ENCODE measurements at places on chromosomes 4 and X. TPM values are rescaled to one million over a fixed set of nuclear protein-coding genes. Genes with fewer than 3 reads are reported as not detected.
A peak's percentile ranks its signal among the peaks of the same experiment; 100 is the strongest.

DNA sequence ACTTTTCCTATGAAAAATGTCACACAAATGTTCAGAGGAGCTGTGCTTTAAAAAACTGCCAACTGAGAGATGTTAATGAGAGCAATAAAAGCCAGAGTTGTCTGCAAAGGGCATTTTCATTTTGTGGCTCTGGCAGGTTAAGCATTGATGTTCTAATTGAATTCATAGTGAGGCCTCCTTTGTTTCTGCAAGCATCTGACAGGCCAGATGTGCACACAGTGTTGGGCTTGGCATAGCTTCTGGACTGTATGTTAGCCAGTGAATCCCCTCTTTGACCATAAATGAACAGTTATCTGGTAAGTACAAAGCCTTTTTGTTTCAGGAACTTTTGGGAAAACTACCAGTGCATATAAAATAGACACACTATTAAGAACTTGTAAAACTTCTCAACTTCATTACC lies 81.9 kb downstream of the JADE3 start:
- DNase-seq, result no peak
- no peak overlapping the region for H3K27ac ChIP-seq
- no peaks in the 10 kb centered on the region for H3K27me3 ChIP-seq
- no peaks in the 10 kb centered on the region for H3K4me1 ChIP-seq
- H3K4me3 ChIP-seq, result no peak overlapping the region

DNA sequence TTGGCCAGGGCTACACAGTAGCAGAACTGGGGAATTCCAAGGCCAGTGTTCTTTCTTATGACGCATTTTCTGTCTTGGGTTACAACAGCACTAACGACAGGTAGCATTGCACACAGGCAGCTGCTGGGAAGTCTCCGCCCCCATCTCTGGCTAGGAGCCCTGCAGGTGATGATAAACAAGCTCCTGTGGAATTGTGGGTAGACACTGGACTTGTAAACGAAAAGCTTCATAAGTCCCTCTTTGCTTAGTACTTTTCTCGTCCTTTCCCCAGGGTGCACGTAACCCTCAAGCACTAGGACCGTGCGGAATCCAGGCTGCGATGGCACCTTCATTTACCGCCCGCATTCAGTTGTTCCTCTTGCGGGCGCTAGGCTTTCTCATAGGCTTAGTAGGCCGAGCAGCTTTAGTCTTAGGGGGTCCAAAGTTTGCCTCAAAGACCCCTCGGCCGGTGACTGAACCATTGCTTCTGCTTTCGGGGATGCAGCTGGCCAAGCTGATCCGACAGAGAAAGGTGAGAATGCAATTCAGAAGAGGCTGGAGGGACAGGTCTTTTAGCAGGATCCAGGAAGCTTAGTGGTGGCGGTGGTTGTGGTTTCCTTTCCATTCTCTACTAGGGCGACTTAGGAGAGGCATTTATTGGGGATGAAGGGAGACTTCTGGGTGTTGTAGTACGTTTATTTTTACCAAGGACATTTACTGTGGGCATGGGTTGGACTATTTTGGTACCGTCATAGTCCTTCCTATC lies at the start of gene FAAH2:
FAAH2 (plus strand) TSS at position 200 of the 745 bp plus-strand sequence; CDS start at position 320, 120 bp downstream.
- H3K4me3 ChIP-seq, result peak within 1 kb of the TSS; percentile 79
- no peaks in the 10 kb centered on the region for H3K36me3 ChIP-seq
- H3K27ac ChIP-seq, result peak within 1 kb of the TSS; percentile 67
- peak; percentile 55 for DNase-seq
- H3K27me3 ChIP-seq, result no peaks in the 10 kb centered on the region

GRCh38 chrX:42129022-42129940 lies 205.9 kb upstream of the CASK start:
- peaks cover 18% of the 10 kb centered on the region for H3K36me3 ChIP-seq
- DNase-seq, result no peak
- peaks cover 52% of the 10 kb centered on the region for H3K4me1 ChIP-seq
- no peak overlapping the region for H3K4me3 ChIP-seq

- no peaks in the 10 kb centered on the region for H3K4me1 ChIP-seq
- no peak for DNase-seq
- H3K27ac ChIP-seq, result no peak overlapping the region
These were observed 556.9 kb upstream of the SLIT2 start for GRCh38 chr4:19694812-19695211.

DNA sequence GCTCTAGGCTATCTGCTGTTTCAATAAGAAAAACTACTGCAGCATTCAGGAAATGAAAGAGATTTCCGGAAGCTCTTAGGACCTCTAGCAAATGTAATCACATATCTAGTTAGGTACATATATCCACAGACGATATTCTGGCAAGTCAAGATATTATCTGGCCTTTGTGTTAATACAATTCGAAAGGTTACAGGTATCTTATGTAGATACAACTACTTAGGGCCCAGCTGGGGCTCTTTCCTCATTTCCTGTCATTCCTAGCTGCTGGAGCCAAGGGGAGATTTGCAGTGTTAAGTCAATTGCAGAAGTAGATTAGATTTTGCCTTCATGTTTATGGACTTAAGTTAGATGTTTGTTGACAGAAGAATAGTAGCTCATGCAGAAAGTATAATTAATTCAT lies 299.5 kb downstream of the ARHGAP24 start:
- H3K36me3 ChIP-seq, result no peaks in the 10 kb centered on the region
- H3K4me1 ChIP-seq, result no peaks in the 10 kb centered on the region
- H3K27ac ChIP-seq, result no peak overlapping the region
- no peak for DNase-seq
- no peak overlapping the region for H3K4me3 ChIP-seq
- H3K27me3 ChIP-seq, result no peaks in the 10 kb centered on the region

DNA sequence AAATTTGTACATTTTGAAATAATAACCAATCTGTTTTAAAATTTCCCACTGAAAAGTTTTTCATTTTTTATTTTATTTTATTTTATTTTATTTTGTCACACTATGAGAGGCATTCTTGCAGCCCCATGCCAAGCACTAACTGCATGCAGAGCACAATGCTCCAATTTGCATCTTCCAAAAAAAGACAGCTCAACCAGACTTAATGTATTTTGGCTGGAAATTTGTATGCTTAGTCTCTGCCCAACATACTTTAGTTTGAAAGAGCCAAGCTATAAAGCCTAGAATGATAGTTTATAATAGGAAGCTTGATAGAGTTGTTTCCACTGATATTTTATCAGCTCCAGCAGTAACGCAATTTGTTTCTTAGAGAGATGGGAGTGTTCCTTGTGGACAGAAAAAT lies 235.5 kb downstream of the GALNTL6 start:
- DNase-seq, result no peak
- no peaks in the 10 kb centered on the region for H3K4me1 ChIP-seq
- no peaks in the 10 kb centered on the region for H3K27me3 ChIP-seq
- no peaks in the 10 kb centered on the region for H3K36me3 ChIP-seq

GRCh38 chrX:33178218-33178617 lies 33.1 kb downstream of the DMD start:
- no peak overlapping the region for H3K4me3 ChIP-seq
- no peak overlapping the region for H3K27ac ChIP-seq
- H3K27me3 ChIP-seq, result no peaks in the 10 kb centered on the region
- no peaks in the 10 kb centered on the region for H3K36me3 ChIP-seq
- no peaks in the 10 kb centered on the region for H3K4me1 ChIP-seq

- peaks cover 62% of the 10 kb centered on the region for H3K36me3 ChIP-seq
- H3K4me3 ChIP-seq, result no peak overlapping the region
These were observed 29.2 kb downstream of the MAP7D3 start for GRCh38 chrX:136221851-136222513.

DNA sequence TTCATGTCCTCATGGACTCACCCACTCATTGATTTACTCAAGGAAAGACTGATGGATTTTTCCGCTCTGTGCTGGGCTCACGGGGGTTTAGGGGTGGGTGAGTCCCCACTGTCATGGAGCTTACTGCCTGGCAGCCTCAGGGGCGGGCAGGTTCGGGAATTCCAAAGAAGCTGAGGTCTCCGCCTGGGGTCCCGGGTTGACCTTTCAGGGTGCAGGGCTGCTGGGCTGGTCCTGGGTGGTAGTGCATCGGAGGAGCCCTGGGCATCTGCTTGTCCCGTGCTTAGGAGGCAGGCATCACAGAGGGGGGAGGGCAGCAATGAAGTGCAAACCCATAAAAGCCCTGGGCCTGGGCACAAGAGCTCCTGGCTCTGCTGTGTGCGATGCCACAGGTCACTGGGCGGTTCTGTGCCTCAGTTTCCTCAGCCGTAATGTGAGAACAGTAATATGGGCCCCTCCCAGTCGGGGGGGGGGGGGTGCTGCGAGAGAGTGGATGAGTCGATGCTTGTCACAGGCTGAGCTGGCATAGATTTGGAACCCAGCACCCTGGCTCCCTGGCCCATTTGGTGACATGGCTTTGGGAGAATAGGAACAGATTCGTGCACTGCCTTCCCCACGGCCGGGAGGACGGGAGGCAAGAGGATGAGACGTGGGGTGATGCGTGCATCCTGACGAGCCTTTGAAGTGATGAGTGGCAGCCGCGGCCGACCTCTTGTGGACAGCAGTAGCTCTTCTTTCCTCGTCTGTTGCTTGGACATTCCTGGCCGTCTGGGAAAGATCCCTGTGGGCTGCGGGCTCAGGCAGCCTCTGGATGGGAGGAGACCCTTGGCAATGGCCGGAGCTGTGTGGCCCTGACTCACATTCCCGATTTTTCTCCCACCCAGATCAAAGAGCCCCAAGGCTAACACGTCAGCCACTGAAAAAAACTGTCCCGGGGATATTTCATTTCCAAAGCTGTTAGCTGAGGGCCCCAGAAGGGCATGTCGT lies 42.0 kb downstream of the PSAPL1 start:
- DNase-seq, result peak; percentile 13
- H3K36me3 ChIP-seq, result no peaks in the 10 kb centered on the region
- H3K4me1 ChIP-seq, result no peaks in the 10 kb centered on the region
- peaks cover 3% of the 10 kb centered on the region for H3K27me3 ChIP-seq
- H3K4me3 ChIP-seq, result no peak overlapping the region
- H3K27ac ChIP-seq, result no peak overlapping the region

DNA sequence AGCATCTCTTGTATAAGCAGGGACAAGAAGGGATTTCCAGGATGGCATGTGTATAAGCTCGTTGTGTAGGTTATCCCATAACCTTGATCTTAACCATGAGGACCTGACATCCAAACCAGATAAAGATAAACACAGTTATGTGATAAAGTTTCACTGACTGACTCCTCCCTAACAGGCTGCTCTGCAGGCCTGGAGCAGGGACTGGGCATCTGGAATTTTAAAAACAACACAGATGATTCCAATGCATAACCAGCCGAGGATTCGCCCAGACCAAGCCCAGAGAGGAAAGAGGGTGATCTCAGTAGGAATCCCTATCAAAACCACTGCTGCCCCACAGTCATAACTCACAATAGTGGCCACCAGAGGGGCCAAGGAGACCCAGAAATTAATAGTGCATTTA lies 22.7 kb downstream of the KLF3 start:
- H3K36me3 ChIP-seq, result peaks cover 47% of the 10 kb centered on the region
- no peak overlapping the region for H3K4me3 ChIP-seq
- no peak overlapping the region for H3K27ac ChIP-seq

DNA sequence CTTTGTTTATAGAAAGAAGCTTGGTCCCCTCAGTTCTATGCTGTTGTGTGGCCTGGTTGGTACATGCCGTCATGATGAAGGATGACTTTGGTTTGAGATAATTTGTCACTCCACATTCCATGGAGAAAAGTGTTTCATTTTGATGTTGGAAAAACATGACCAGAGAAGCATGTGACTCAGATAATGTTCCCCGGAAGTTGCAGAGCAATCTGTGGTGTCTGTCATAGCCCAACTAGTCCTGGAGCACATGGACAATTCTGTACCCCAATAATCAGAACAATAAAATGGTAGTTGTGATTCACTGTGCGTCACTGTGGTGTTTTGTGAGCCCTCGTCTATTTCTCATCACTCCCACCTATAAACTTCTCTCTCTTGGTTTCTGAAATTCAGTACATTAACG lies 85.1 kb downstream of the PDK3 start:
- DNase-seq, result no peak
- no peak overlapping the region for H3K27ac ChIP-seq
- no peak overlapping the region for H3K4me3 ChIP-seq

- no peaks in the 10 kb centered on the region for H3K4me1 ChIP-seq
- no peaks in the 10 kb centered on the region for H3K27me3 ChIP-seq
- H3K36me3 ChIP-seq, result no peaks in the 10 kb centered on the region
- H3K4me3 ChIP-seq, result no peak overlapping the region
These were observed 43.5 kb upstream of the ZNF518B start for GRCh38 chr4:10500776-10501175.

GRCh38 chr4:23333946-23334878 lies 555.6 kb downstream of the PPARGC1A start:
- no peaks in the 10 kb centered on the region for H3K36me3 ChIP-seq
- peaks cover 22% of the 10 kb centered on the region for H3K4me1 ChIP-seq
- H3K4me3 ChIP-seq, result peak overlapping the region; percentile 2
- peaks cover 2% of the 10 kb centered on the region for H3K27me3 ChIP-seq
- peak; percentile 27 for DNase-seq
- peak overlapping the region; percentile 89 for H3K27ac ChIP-seq

DNA sequence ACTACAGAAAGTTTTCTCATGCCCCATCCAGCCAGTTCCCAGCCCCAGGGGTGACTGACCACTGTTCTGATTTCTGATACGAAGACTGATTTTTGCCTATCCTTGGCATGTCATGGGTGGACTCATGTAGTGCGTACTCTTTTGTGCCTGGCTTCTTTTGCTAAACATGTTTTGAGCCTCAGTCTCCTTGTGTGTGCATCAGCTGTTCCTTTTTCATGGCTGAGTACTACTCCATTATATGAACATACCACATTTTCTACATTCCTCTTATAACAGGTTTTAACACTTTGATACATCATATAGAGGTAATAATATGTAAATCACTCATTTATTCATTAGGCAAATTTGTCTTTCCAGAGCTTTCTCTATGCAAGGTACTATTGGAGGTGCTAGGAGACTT lies 126.7 kb downstream of the ANAPC4 start:
- H3K4me3 ChIP-seq, result no peak overlapping the region
- DNase-seq, result no peak
- no peaks in the 10 kb centered on the region for H3K4me1 ChIP-seq

- peaks cover 50% of the 10 kb centered on the region for H3K4me1 ChIP-seq
- H3K4me3 ChIP-seq, result no peak overlapping the region
- no peaks in the 10 kb centered on the region for H3K27me3 ChIP-seq
- peaks cover 8% of the 10 kb centered on the region for H3K36me3 ChIP-seq
- no peak for DNase-seq
These were observed 101.7 kb downstream of the RAPGEF2 start for GRCh38 chr4:159204566-159204965.

- no peak overlapping the region for H3K4me3 ChIP-seq
- no peaks in the 10 kb centered on the region for H3K36me3 ChIP-seq
- DNase-seq, result no peak
- no peaks in the 10 kb centered on the region for H3K27me3 ChIP-seq
- no peaks in the 10 kb centered on the region for H3K4me1 ChIP-seq
- H3K27ac ChIP-seq, result no peak overlapping the region
These were observed 143.4 kb downstream of the TRIML1 start for GRCh38 chr4:188282471-188283232.

The UVSSA gene
- 22.2 TPM for total RNA-seq

The LARP7 gene
- 44.6 TPM for total RNA-seq

The SH2D1A gene
- 61.2 TPM for total RNA-seq

The PLAC1 gene
- total RNA-seq, result not detected

The TMPRSS11A gene
- not detected for total RNA-seq

The TLR7 gene
- not detected for total RNA-seq
